Heart left ventricle (tissue), 16 donors: ENCODE measurements at places on chromosomes 3 and 15. TPM values are rescaled to one million over a fixed set of nuclear protein-coding genes. Genes with fewer than 3 reads are reported as not detected.

Gene STAB1
- 41.0 TPM for polyA plus RNA-seq

DNA sequence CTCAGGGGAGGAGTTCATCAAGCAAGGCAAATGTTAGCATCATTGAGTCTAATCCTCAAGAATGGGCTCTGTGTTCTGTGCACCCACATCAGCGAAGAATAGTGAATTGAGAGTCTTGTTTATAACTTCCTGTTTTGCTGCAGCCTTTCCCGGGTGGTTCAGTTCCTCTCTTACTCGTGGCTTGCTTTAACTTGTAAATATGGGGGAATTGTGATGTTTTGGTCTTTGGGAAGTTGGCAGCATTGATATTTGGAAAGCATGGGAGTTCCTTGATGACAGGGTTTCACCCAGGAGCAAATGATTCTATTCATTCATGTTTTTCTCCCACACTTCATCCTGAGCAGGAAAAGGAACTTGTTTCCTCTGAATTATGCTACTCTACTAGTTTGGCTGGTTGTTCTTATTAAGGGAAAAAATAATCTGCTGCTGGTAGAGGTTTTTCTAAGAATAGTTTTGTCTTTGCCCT is 40.4 kb downstream of the GPD1L start:
- no peak overlapping the region for H3K4me3 ChIP-seq
- H3K27ac ChIP-seq, result no peak overlapping the region
- peaks cover 54% of the 10 kb centered on the region for H3K36me3 ChIP-seq
- peaks cover 20% of the 10 kb centered on the region for H3K4me1 ChIP-seq

GRCh38 chr15:83764201-83764838 is 110.4 kb downstream of the ADAMTSL3 start:
- no peaks in the 10 kb centered on the region for H3K27me3 ChIP-seq
- peak overlapping the region; percentile 30 for H3K27ac ChIP-seq
- DNase-seq, result no peak
- peaks cover 27% of the 10 kb centered on the region for H3K4me1 ChIP-seq
- no peaks in the 10 kb centered on the region for H3K36me3 ChIP-seq

Gene HRG
- 0.04 TPM for polyA plus RNA-seq

DNA sequence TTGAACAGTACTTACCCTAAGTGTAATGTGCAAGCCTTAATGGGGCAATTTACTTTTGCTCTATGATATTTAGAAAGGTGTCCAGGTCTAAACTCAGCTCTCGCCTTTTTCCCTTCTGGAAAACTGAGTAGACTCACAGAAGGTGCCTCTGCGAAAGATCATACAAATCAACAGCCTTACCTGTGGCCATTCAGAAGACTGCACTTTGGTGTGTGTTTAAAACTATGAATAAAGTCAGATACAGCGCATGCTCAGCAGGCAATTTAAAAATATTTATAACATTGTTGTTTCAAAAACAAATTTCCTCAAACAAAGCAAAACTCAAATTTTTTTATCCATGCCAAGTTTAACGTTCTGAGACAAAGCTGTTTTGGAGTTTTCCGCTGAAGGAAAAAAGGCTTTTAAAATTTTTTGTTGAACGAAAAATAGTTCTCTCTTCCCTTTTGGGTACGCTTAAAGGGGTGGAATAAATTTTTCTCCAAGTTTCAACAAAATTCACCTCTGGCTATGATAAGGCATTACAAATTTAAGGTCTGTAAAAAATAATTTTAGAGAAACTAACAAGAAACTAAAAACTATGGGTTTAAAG is 156.3 kb downstream of the TIGIT start:
- H3K4me3 ChIP-seq, result no peak overlapping the region
- no peaks in the 10 kb centered on the region for H3K27me3 ChIP-seq
- no peak overlapping the region for H3K27ac ChIP-seq
- no peak for DNase-seq
- H3K4me1 ChIP-seq, result peaks cover 77% of the 10 kb centered on the region

GRCh38 chr3:63872135-63872924 is 8.7 kb downstream of the ATXN7 start:
- no peaks in the 10 kb centered on the region for H3K36me3 ChIP-seq
- H3K27ac ChIP-seq, result no peak overlapping the region
- no peak overlapping the region for H3K4me3 ChIP-seq
- DNase-seq, result no peak
- no peaks in the 10 kb centered on the region for H3K27me3 ChIP-seq

GRCh38 chr3:139774560-139775302 is 97.0 kb upstream of the NMNAT3 start:
- no peaks in the 10 kb centered on the region for H3K36me3 ChIP-seq
- peak; percentile 40 for DNase-seq
- no peak overlapping the region for H3K4me3 ChIP-seq
- H3K27ac ChIP-seq, result no peak overlapping the region

Gene ECE2
- not detected for polyA plus RNA-seq

Gene GNAT1
- polyA plus RNA-seq, result not detected

DNA sequence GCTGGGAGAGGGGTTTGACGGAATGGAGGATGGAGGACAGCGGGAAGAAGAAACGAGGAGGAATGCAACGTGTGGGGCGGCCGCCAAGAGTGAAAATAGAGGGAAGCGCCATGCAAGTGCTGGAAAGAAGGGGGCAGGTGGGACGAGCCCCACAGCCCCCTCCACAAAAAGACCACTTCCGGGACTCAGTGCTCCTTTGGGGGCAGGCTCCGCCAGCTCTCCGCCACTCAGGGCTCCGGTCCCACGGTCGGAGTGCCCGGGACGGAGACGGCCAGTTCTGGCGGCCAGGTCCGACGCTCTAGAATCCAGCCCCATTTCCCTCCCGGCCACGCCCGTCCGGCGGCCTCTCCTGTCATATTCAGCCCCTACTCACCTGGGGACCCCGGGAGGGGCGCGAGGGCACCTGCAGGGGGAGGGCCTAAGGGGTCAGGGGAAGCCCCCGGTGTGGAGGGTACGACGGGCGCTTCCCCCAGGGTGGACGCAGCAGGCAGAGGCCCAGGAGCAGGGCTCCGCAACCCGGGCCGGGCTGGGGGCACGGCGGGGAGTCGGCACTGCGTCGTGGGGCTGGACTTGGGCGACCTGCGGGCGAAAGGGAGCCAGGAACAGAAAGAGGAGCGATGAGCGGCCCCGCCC is 25.5 kb upstream of the CSPG4 start:
- H3K36me3 ChIP-seq, result no peaks in the 10 kb centered on the region
- peak overlapping the region; percentile 76 for H3K4me3 ChIP-seq
- no peak overlapping the region for H3K27ac ChIP-seq
- no peak for DNase-seq
- H3K27me3 ChIP-seq, result no peaks in the 10 kb centered on the region

Gene CPOX
- polyA plus RNA-seq, result 13.1 TPM

- no peaks in the 10 kb centered on the region for H3K27me3 ChIP-seq
- H3K36me3 ChIP-seq, result no peaks in the 10 kb centered on the region
- H3K4me3 ChIP-seq, result no peak overlapping the region
- H3K27ac ChIP-seq, result no peak overlapping the region
- DNase-seq, result no peak
These were observed 15.8 kb upstream of the SEC11A start for GRCh38 chr15:84731774-84732173.

Gene TMCO5A
- not detected for polyA plus RNA-seq

Gene CA12
- 1.5 TPM for polyA plus RNA-seq

GRCh38 chr3:151322511-151322910 is 5.9 kb upstream of the GPR87 start:
- no peaks in the 10 kb centered on the region for H3K4me1 ChIP-seq
- no peaks in the 10 kb centered on the region for H3K27me3 ChIP-seq
- no peaks in the 10 kb centered on the region for H3K36me3 ChIP-seq
- H3K27ac ChIP-seq, result no peak overlapping the region
- H3K4me3 ChIP-seq, result no peak overlapping the region

DNA sequence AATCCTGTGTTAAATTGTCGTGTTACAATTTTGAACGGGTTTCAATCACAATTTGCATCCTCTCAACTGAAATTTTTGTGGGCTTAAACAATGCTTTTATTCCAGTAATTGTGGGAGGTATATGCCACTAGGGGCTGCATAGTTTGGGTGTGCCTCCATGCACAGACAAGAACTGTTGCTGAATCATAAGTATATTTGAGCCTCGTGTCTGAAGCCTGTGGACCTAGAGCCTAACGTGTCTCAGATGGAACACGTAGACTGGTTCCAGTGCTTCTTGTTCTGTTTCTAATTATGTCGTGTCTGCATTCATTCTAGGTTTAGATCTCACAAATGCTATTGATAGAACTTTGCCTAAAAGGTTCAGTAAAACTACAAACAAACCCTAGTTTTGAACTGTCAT is 363.4 kb downstream of the RBMS3 start:
- H3K4me1 ChIP-seq, result peaks cover 44% of the 10 kb centered on the region
- no peaks in the 10 kb centered on the region for H3K36me3 ChIP-seq

DNA sequence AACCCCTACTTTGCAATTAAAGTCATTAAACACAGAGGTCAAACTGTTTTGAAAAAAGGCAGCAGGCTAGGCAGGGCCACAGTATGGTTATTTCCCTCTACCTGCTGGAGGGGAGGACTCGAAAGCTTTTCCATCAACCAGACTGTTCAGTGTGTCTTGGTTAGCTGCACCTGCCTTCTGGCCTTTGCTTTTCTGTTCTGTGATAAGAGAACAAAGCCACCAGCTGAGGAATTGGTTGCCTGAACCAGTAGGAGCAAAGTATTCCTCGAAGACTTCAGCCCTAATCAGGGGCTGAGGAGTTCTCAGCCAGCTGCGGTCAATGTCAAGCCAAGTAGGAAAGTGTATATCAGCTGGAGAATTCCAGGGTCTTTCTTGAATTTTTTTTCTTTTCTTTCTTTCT is 132.5 kb downstream of the SOX2 start:
- H3K4me3 ChIP-seq, result no peak overlapping the region
- H3K27me3 ChIP-seq, result no peaks in the 10 kb centered on the region
- H3K36me3 ChIP-seq, result no peaks in the 10 kb centered on the region
- DNase-seq, result no peak
- no peak overlapping the region for H3K27ac ChIP-seq

GRCh38 chr3:20480786-20481365 is 294.9 kb upstream of the SGO1 start:
- no peak for DNase-seq
- H3K27me3 ChIP-seq, result no peaks in the 10 kb centered on the region
- H3K36me3 ChIP-seq, result no peaks in the 10 kb centered on the region
- H3K4me1 ChIP-seq, result no peaks in the 10 kb centered on the region
- H3K4me3 ChIP-seq, result no peak overlapping the region

- DNase-seq, result peak; percentile 65
- H3K4me3 ChIP-seq, result no peak overlapping the region
- H3K27me3 ChIP-seq, result no peaks in the 10 kb centered on the region
- H3K4me1 ChIP-seq, result peaks cover 15% of the 10 kb centered on the region
These were observed 19.6 kb downstream of the ATG7 start for GRCh38 chr3:11291808-11292207.

Gene P2RY14
- polyA plus RNA-seq, result 2.9 TPM

DNA sequence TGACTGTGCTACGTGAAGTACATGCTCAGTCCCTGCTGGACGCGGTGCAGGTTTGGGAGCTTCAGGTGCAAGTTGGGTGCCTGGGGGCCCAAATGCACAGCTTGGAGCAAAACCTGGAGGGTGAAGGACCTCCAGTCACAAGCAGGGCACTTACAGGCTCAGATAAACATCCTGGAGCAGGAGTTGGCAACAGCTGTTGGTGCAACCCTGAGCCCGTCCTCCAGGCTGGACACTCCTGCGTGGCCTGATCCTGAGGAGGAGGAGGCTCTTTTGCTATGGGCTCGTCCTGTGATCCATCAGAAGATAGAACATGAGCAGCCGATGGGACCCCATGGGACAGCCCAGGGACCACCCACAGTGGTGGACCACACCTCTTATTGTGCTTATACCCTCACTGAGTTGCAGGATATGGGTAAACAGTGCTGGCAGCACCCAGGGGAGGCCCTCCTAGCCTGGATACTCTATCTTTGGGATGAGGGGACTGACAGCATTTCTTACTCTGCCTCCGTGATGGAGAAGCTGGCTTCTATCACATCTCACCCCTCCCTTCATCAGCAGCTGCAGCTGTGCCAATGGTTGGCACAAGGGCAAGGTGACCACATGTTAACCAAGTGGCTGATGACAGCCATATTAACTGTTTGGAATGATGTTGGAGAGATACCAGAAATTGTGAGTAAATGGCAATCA is 301.6 kb downstream of the ZPLD1 start:
- no peaks in the 10 kb centered on the region for H3K27me3 ChIP-seq
- H3K4me3 ChIP-seq, result no peak overlapping the region
- DNase-seq, result peak; percentile 75
- H3K27ac ChIP-seq, result no peak overlapping the region

GRCh38 chr15:41949401-41950126 is 22.8 kb downstream of the EHD4 start:
- peaks cover 75% of the 10 kb centered on the region for H3K4me1 ChIP-seq
- H3K4me3 ChIP-seq, result no peak overlapping the region
- no peaks in the 10 kb centered on the region for H3K36me3 ChIP-seq
- DNase-seq, result no peak
